Osteoblast (primary cell): ENCODE measurements at places on chromosomes 1 and 21.

DNA sequence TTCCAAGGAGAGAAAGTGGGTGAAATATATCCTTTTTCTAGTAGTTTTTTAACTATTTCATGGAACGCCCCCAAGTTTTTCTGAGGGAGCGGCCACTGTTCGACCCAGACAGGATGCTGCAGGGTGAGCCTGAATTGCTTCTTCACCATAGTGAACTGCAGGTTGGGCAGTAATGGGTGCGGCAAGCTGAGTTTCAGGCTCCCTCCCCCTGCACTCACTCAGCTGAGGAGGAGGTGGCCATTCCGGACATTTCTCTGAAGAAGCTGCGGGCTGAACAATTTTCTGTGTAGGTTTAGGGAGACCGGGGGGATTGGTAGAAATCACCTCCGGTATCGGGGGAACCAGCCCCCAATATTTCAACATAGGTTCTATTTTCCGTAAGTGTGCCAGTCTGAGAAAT lies 8.2 kb downstream of the DAP3 start:
- no peak for DNase-seq

DNA sequence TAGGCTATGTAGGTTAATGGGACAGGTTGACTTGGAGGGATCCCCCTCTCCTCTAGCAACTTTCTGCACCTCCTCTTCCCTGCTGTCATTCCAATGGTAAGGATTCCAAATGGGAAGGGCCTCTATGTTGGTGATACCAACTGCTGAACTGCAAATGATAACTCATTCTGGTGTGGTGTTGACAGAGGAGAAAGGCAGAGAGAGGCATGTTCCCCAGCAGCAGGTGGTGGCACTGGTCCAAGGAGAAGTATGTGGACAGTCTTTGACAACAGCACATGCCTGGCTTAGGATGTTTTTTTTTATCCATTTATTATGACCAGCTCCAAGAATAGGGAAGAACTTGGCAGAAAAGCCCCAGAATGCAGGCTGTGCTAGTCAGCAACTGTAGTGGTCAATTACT lies 19.6 kb upstream of the SPAG17 start:
- DNase-seq: no peak

- DNase-seq: no peak
These were observed at the start of gene S100A14 for GRCh38 chr1:153616144-153616916. TSS of gene S100A14 (minus strand) at chr1:153616325. CDS start at chr1:153615858, 467 bp downstream.

DNA sequence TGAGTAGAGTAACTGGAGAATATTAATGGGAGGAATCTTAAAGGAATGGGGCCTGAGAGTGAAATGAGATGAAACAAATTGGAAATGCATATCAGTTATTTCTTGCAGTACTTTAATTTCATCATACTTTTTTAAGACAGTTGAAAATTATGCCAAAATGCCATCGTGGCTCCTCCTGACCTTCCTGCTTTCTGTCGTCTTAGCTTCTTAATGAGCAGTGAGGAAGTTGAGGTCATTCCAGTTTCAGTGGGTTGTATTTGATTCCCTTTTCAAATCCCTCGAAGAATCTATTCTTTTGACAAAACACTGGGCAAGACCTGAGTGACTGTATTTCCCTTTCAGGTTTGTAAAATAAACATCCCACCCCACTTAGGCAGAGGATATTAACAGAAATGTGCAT lies 134.9 kb upstream of the MAP1LC3C start:
- no peak for DNase-seq
